ENCODE measurements at places on chromosomes 11 and 22. TPM values are rescaled to one million over a fixed set of nuclear protein-coding genes. Genes with fewer than 3 reads are reported as not detected.

Gene RGL4
- not detected for total RNA-seq

Gene DDI1
- not detected for total RNA-seq

Gene FZD4
- total RNA-seq: 11.0 TPM

Gene AMOTL1
- total RNA-seq: 48.3 TPM

Gene BAIAP2L2
- total RNA-seq: 0.30 TPM

Gene UBQLN3
- not detected for total RNA-seq

Gene MPPED2
- not detected for total RNA-seq

Gene OR6A2
- total RNA-seq: not detected

GRCh38 chr11:47797633-47798032 is 30.5 kb upstream of the FNBP4 start:
- peak; percentile 74 for DNase-seq

- DNase-seq: no peak
Measured at GRCh38 chr11:134116210-134116609, 47.3 kb downstream of the JAM3 start.

GRCh38 chr22:37802310-37803194 is 5.2 kb upstream of the GCAT start:
- DNase-seq: no peak

- DNase-seq: no peak
Measured at GRCh38 chr11:67202028-67202427, 64.2 kb upstream of the GRK2 start.

DNA sequence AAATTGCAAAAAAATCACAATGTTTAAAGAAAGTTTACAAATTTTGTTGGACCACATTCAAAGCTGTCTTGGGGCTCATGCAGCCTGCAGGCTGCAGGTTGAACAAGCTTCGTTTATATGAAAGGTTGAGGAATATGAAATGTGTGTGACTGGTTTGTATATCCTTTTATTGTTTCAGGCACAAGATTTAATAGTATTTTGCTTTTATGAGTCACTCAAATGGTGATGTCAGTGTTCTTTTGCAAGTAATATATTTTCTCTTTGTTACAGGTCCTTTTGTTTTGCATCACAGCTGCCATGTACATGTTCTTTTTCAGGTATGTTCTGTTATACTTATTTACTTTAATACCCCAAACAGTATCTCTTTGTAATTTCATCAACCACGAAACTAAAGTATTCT is 198.6 kb downstream of the TMEM135 start:
- DNase-seq: no peak

GRCh38 chr11:27465629-27466028 is 7.0 kb downstream of the LGR4 start:
- DNase-seq: no peak

GRCh38 chr11:125165111-125165842 is 726 bp downstream of the PKNOX2 start:
- no peak for DNase-seq

DNA sequence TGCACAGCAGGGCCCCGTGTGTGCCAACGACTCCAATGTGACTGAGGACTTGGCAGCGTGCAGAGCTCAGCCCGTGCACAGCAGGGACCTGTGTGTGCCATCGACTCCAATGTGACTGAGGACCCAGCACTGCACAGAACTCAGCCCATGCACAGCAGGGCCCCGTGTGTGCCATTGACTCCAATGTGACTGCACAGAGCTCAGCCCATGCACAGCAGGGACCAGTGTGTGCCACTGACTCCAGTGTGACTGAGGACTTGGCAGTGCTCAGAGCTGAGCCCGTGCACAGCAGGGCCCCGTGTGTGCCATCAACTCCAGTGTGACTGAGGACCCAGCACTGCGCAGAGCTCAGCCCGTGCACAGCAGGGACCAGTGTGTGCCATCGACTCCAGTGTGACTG is 347.8 kb upstream of the B3GAT1 start:
- no peak for DNase-seq

GRCh38 chr11:109654091-109654490 is 232.1 kb downstream of the C11orf87 start:
- no peak for DNase-seq

DNA sequence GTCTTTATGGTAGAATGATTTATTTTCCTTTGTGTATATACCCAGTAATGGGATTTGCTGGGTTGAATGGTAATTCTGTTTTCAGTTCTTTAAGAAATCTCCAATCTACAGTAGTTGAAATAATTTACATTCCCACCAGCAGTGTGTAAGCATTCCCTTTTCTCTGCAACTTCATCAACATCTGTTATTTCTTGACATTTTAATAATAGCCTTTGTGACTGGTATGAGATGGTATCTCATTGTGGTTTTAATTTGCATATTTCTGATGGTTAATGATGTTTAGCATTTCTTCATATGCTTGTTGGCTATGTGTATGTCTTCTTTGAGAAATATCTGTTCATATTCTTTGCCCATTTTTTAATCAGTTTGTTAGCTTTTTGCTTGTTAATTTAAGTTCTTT is 901.2 kb downstream of the METTL15 start:
- DNase-seq: peak; percentile 29

DNA sequence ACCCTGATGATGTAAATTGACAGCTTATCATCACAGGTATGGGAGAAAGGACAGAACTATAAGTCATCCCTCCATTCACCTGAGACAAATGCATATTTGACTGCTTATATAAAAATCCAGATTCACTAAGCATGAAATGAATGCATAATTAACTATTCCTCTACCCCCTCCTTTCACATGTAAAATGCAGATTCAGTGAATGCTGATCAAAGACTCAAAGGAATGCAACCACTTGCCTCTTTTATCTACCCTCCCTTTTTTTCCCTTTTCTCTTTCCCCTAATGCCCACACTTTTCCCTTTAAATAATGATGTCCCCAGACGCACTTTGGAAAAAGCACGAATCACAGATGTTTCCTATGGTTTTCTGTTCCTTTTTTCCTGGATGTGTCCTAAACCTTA is 4.5 kb upstream of the PLAAT4 start:
- no peak for DNase-seq

GRCh38 chr22:28817919-28818859 is 17.8 kb upstream of the XBP1 start:
- DNase-seq: no peak

DNA sequence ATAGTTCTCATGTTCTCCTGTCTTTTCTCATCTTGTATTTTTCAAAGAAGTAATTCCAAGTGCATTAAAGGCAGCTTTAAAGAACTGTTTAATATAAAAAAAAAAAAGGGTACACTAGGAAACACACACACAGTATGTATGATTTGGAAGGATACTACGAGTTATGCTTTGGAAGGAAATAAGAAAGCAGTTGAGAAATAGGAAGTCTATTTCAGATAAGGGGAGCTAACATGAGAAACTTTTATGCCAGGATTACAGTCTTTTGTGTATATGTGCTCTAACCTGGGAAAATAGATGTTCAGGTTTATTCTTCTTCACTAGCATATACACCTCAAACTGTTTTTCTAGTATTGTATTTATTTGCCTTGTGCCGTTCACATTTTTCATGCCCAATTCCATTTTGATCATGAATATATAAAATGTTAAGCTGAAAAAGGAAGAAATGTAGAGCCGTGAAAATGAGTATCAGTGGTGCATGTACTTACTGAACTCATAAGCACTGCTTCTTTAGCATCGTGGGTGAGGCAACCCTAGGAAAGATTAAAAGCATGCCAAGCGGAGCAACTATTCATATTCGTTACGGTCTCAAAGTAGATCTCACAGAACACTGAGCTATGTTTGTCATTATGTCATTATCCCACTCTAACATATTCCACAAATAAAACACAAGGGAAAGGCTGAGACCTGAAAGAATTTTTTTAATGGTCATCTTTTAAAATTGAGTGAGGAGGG is 59.6 kb downstream of the GUCY1A2 start:
- DNase-seq: no peak

DNA sequence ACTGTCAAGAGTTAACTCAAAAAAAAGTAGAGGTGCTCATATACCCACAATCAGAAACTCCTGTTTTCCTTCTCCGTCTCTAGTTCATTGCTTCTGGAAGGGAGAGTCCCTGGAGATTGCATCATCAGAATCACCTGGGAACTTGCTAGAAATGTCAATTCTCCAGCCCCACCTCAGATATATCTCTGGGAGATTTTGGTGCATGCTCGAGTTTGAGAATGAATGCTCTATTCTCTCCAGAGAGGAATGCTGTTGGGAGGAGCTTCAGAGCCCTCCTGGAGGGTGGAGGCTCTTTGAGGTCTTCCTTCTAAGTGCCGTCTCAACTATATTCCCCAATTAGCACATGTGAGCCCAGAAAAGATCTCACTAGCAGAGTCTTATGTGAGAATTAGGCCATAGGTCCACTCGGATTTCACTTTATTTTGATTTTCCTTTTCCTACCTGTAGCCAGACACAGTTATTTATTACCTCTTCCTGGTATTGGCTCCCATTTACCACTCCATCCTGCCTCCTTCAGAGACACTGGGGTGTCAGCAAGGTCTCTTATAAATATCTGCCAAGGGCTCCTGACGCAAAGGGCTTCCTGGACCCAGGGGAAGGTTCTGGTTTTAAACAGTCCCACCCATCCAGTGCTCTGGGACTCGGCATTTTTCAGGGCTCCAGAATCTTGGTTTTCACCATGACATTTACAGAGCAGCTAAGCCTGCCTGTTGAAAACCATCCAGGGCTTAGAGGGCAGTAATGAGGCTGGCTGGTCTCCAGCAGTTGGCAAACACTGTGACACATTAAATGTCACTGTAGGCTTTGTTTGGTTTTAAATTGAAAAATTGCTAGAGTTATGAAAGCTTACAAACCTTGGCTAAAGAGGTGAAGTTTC is 136.2 kb downstream of the CD44 start:
- DNase-seq: peak; percentile 25

DNA sequence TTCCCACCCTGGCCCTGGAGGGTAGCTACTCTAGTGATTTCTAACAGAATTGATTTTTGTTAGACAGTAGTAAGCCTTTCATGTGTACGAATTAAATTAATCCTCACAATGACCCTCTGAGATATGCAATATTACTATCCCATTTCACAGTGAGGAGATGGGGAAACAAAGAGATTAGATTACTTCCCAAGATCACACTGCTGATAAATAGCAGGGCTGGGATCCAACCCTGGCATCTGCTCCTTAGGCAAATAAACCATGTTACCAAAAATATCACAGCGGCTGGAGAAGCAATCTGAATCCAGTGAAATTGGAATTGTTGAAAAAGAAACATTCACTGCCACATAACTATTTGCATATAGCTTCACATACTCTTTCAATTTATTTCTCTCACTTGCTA is 12.8 kb upstream of the CAVIN3 start:
- DNase-seq: no peak

GRCh38 chr22:27350306-27350705 is 451.2 kb downstream of the MN1 start:
- no peak for DNase-seq

- peak; percentile 94 for DNase-seq
Measured at GRCh38 chr11:69352715-69353319, 58.9 kb downstream of the MYEOV start.

- DNase-seq: no peak
Measured at GRCh38 chr11:97461044-97461880, 1071.4 kb downstream of the JRKL start.

GRCh38 chr11:33480626-33481025 is 220.0 kb downstream of the C11orf91 start:
- no peak for DNase-seq

DNA sequence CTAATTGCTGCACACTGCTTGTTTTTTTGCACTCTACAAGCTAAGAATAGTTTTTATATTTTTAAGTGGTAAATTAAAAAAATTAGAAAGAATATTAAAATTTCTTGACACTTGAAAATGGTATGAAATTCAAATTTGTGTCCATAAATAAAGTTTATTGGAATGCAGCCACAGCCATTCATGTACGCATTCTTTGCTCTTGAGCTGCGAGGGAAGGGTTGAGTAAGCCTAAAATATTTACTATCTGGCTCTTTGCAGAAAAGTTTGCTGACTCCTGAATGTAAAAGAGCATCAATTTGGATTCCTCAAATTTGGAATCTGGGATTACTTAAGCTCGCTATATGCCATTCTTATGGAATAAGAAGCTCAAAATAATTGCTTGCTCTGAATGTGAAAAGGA is 3.4 kb upstream of the ADAMTS8 start:
- peak; percentile 37 for DNase-seq

- DNase-seq: peak; percentile 37
Measured at GRCh38 chr11:69915151-69915500, 95.9 kb upstream of the FGF3 start.

- no peak for DNase-seq
Measured at GRCh38 chr11:108853864-108854263, 189.0 kb downstream of the DDX10 start.

DNA sequence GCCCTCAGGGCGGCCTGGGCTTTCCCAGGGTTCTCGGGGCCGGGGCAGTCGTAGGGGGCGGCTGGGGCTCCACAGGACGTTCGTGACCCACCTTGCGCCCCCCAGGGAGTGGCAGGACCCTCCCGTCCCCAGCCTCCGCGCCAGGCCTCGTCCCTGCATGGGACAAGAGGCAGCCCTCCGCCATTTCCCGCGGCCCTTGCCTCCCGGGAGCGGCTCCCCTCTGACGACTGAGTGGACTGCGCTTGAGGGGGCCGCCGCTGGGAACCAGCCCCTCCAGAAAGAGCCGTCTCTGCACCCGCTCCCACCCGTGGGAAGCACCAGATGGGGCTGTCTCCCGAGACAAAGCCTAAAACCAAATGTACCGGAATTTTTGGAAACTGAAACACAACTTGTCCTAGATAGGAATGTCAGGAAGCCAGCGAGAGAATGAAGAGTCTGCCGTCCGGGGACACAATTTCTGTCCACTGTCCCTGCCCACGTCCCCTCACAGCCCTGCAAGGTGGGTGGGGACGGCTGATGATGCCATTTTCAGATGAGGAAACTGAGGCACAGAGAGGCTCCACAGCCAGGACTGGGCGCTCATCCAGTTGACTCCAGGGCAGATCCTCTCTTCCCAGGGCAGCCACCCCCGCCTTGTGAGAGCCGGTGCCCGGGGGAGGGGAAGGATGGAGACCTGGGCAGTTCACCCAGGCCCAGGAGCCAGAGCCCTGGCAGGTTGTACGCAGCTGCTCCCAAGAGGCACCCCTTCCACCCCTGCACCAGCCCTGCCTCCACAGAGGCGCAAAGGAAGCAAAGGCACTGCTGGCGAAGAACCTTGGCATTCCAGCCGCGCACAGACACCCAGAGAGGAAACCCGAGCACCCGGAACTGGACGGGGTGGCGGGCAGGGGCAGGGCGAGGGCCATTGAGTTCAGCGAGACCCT is 18.1 kb upstream of the PICK1 start:
- no peak for DNase-seq

DNA sequence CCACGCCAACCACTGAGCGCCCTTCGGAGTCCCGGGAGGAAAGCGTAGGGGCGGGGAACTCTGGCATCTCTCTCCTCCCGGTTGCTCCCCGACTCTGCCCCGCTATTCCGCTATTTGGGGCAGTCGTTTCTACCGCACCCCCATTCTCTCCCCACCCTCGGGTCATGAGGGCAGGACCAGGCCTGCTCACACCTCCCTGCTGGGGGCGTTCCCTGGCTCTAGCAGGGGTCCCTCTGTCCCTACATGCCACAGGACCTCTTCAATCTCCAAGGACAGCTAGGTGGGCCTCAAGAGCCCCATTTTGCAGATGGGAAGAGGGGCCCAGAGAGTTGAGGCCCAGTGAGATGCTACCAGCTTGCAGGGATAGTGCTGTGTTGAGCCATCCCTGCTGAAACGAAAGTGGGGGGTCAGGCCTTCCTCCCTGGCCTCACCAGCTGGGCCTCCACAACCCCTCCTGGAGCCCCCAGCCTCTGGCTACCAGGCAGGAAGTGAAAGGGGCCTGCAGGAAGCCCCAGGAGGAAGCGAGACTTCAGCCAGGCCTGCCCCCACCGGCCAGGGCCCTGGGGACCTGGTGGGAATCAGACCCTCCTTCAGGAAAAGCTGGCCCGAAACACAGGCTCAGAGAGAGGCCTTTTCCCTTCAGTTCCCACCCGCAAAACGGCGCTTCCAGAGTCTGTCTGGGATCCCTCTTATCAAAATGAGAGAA is 5.5 kb upstream of the SHISA8 start:
- no peak for DNase-seq

Data from HFFc6 (cell line).